ENCODE measurements at places on chromosomes 1 and 21.
A peak's percentile ranks its signal among the peaks of the same experiment; 100 is the strongest.

DNA sequence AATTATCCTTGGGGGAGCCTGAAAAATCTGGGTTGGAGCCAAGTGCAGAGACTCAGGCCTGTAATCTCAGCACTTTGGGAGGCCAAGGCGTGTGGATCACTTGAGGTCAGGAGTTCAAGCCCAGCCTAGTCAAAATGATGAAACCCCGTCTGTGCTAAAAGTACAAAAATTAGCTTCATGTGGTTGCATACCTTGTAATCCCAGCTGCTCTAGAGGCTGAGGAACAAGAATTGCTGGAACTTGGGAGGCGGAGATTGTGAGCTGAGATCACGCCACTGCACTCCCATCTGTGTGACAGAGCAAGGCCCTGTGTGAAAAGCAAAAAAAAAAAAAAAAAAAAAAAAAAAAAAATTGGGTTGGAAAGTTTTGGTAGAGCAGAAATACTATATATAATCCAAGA lies 1563.6 kb upstream of the PRMT6 start:
- no peak for DNase-seq

GRCh38 chr1:40648928-40649591 lies 16.4 kb downstream of the RIMS3 start:
- no peak for DNase-seq

- no peak for DNase-seq
Observed at GRCh38 chr1:230518511-230518910, 92.4 kb upstream of the PGBD5 start.

- peak; percentile 24 for DNase-seq
Observed at GRCh38 chr1:227218870-227219573, 99.3 kb downstream of the CDC42BPA start.

- DNase-seq: no peak
Observed at GRCh38 chr1:183648042-183648441, 5.1 kb downstream of the APOBEC4 start.

DNA sequence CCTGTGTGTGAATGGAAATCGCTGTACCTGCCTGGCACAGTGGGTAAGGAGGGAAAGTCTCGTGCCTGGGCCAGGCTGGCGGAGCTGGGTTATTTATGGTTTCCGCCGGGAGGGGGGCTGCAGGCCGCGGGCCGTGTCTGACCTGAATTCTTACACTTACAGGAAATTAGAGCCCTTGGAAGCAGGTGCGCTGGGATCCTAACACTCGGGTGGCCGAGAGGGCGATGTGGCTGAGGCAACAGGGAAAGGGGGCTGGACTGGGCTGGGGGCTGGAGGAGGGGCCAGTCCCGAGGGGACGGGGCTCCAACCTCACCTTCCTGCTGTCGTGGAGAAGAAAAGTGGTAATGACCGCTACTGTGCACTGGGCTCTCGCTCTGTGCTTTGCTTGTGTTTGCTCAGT lies 109.4 kb upstream of the WNT4 start:
- DNase-seq: no peak

DNA sequence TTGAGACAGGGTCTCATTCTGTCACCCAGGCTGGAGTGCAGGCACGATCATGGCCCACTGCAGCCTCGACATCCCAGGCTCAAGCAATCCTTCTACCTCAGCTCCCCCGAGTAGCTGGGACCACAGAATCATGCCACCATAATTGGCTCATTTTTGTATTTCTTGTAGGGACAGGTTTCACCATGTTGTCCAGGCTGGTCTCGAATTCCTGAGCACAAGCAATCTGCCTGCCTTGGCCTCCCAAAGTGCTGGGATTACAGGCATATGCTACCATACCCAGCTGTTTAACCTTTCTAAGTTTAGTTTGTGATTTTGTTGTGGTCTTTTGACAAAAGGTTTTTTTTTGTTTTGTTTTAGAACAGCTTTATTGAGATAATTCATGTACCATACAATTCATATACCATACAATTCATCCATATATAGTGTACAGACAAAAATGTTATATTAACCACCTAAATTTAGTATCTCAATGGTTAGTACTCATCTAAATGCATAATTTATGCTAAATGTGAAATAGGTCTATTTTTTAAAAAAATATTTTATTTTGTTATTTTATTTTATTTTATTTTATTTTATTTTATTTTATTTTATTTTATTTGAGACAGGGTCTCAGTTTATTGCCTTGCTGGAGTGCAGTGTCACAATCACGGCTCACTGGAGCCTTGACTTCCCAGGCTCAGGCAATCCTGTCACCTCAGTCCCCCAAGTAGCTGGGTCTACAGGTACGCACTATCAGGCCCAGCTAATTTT lies 8.9 kb downstream of the ZMPSTE24 start:
- DNase-seq: no peak

DNA sequence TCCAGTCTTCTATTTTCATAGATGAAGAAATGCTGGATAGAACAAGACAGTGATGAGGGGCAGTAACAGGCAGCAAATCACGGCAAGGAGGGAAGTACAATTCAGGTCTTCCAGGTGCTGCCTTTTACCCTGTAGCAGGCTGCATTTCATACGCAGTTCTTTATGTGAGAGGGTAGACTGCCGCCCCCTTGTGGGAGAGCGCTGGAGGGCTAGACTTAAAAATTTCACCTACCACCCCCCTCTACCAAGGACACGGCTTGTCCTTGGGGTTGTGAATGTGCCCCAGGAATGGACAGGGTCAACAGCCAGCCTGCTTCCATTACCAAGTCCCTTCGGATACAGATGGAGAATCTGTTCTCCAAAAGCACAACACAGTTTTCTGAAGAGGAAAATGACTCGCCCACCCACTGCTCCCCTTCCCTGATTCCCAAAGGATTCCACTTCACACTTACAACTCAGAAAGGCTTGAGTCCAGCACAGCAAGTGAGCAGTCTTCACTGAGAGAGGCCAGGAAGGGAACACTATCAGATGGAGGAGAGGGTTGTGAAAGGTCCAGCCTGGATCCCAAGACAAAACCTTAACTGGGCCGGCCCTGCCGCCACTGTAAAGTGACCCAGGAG lies 7.4 kb downstream of the WDR77 start:
- peak; percentile 25 for DNase-seq

GRCh38 chr1:25257196-25257595 lies 9.9 kb upstream of the RSRP1 start:
- DNase-seq: no peak

GRCh38 chr1:207321790-207322645 lies 540 bp downstream of the CD55 start:
- DNase-seq: peak; percentile 19

DNA sequence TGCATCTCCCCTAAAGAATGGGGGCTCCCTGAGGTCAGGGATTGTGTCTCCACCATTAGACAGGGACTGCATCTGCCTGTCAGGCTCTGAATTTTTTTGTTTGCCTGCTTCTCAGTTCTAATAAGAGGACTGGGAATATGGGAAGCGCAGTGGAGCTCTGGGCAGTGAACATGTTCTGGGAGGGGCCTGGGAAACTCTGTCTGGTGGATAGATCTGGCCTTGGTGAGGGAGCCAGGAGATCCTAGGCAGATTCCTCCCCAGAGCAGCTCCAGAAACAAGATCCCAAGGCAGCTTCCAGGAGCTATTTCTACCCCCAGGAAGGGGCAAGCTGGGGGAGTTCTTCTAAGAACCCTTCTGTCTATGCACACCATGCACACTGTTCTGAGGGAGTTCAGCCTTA lies 12.6 kb upstream of the MYOG start:
- no peak for DNase-seq

- DNase-seq: peak; percentile 63
Observed at GRCh38 chr1:91166106-91166712, 144.4 kb upstream of the ZNF644 start.

DNA sequence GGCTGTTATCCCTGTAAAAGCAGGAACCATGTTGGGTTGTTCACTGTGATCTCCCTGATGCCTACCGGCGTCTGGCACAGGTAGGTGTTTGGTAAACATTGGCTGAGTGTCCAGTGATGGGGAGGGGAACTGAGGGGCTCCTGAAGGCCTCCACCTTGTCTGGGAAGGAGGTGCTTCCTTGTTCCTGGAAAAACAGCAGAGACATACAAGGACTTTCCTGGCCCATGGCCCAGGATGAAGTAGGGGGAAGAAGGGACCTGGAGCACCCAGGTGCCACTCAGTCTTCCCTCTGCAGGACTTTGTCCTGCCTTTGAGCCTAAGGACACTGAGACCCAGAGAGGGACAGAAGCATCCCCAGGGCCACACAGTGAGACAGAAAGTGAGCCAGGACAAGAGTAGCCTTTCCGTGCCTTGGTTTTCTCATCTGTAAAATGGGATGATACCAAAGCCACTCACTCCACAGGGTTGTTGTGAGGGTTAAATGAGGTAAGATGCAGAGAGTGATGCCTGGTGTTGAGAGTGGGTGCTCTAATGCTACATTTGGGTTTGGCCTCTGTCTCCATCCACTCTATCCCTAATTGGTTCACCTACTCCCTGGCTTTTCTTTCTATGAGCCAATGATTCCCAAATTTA lies 6.1 kb upstream of the HEYL start:
- DNase-seq: no peak

GRCh38 chr1:154353460-154353904 lies 28.2 kb downstream of the ATP8B2 start:
- peak; percentile 76 for DNase-seq

DNA sequence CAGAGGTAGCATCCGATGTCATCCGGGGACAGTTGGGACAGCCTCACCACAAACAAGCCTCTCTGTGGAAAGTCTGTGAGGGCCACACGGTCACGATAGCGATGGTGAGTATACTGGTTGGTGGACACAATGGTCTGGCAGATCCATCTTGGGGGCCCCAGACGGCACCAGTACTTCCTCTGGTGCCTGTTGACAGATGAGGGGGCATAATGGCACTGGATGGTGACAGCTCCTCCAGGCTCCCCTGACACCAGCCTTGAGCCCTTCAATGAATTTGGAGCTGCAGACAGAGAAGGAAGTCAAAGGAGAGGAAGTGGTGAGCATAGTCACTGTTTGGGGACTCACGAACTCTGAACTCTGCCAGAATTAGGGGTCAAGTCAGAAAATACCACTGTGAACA lies 8.0 kb downstream of the FCAMR start:
- DNase-seq: no peak

GRCh38 chr1:41482001-41482765 lies 2.3 kb downstream of the EDN2 start:
- DNase-seq: peak; percentile 78

DNA sequence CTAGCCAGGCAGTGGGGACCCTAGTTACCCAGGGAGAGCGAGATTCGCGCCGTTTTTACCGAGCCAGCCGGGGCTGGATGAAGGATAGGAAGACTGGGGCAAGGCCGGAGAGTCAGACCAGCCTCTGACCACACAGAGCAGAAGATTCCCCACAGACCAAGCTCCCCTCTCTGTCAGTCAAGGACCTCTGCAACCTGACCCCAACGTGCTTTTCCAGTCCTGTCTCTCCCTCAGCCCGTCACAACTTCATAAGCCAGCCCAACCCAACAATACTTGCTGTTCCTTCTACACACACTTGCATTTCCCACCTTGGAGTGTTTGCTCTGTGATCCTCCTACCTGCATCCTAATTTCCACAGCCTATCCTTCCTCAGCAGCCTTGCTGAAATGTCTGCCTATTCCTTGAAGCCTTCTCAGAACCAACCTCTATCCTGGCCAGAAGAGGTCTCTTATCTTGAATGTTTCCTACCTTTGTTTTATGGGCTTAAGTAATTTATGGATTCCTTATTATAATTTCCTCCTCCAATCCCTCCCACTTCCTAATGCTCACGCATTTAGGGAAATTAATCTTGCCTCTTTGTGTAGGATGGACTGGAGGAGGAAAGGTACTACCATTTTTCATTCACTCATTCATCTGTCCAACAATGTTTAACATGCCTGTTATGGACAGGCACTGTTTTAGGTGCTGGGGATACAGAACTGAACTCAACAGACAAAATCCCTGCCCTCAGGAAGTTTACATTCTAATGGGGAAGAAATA lies at the start of gene GSTM3:
Gene GSTM3 (minus strand): TSS at position 424 of the 759 bp plus-strand sequence. CDS start 751 bp downstream, outside the sequence.
- no peak for DNase-seq

- no peak for DNase-seq
Observed at GRCh38 chr1:19892628-19893168, 10.5 kb downstream of the OTUD3 start.

GRCh38 chr1:190176776-190177175 lies 300.9 kb downstream of the BRINP3 start:
- DNase-seq: no peak

DNA sequence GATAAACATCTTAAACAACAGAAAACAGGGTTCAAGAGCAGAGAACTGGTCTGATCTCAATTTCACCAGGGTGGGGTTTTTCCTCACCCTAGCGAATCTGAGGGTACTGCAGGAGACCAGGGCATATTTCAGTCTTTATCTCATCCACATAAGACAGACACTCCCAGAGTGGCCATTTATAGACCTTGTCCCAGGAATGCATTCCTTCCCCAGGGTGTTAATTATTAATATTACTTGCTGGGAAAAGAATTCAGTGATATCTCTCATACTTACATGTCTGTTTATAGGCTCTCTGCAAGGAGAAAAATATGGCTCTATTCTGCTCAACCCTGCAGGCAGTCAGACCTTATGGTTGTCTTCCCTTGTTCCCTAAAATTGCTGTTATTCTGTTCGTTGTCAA lies 84.1 kb downstream of the LYPLAL1 start:
- no peak for DNase-seq

GRCh38 chr1:39825432-39825941 lies 36.8 kb upstream of the BMP8B start:
- no peak for DNase-seq

DNA sequence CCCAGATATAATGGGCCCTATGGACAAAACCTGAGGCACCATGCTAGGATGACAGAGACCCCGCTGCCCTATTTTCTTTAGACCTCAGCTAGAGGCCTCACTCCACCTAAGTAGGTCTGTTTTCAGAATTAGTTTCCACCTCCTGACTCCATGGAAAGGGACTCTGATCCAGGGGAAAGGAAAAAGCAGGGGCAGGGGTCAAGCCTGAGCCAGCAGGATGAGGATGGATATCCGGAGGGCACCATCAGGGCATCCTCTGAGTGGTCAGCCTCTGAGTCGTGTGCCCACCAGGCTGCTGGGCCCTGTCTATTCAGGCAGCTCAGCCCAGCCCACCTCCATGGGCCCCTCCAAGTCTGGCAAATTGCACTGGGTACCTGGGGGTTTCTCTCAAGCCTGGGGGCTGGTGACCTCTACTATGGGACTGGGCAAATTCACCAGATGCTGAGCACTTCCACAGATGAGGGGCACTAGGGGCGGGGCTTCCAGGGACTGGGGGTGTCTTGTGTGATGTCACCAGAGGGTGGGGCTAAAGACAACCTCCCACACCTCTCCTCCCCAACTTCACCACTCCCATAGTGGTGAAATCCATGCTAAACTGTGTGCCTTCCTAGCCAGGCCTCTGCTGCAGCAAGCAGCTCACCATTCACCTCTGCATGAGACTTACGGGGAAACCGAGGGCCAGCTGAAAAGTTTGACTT lies 5.5 kb downstream of the PAQR7 start:
- DNase-seq: peak; percentile 51

- peak; percentile 95 for DNase-seq
Observed at GRCh38 chr1:153506831-153507413, 28.9 kb downstream of the S100A6 start.

- DNase-seq: no peak
Observed at GRCh38 chr1:100930494-100930893, 34.6 kb downstream of the SLC30A7 start.

- no peak for DNase-seq
Observed at GRCh38 chr1:240768979-240769378, 157.0 kb upstream of the GREM2 start.

Measured in adrenal gland (tissue), 19 donors.